GM04504 (cell line): ENCODE measurements at places on chromosomes 7 and 10.
A peak's percentile ranks its signal among the peaks of the same experiment; 100 is the strongest.

- DNase-seq = no peak
These were observed 130.1 kb upstream of the MDFIC start for GRCh38 chr7:114791771-114792170.

GRCh38 chr10:107971973-107972372 lies 807.5 kb upstream of the SORCS1 start:
- DNase-seq = peak; percentile 40

GRCh38 chr7:124738639-124739038 lies 27.0 kb downstream of the GPR37 start:
- DNase-seq = no peak

DNA sequence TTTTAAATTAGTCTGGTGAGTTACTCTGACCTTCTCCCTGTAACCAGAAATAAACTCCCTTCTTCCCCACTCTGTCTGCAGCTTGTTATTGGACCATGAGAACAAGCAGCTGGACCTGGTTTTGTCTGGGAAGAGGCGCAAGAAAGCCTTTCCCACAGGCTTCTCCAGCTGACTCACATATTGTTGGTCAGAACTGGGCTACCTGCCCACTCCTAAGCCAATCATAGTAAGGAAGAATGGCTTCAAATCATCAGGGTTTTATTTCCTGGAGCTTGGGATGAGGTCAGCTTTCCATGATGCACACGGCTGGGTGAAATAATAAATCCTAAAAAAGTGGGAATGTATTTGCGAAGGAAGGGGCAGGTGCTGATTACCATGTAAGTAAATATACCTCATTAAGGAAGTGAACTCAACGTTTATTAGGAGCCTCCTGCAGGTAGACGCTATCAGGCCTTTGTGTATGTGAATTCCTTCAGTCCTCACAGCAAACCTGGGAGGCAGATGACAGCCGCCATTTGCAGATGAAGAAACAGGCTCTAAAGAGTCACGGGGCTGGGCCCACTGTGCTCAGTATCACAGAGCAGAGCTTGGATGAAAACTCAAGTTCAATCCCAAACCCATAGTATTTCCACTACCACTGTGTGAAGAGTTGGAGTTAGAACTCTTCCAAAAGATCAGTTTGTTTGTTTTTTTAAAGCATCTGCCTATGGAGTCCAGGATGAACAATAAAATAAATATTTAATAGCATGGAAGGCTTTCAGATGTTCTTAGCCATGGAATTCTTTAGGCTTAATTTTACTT lies 32.8 kb downstream of the IL15RA start:
- DNase-seq = peak; percentile 100

DNA sequence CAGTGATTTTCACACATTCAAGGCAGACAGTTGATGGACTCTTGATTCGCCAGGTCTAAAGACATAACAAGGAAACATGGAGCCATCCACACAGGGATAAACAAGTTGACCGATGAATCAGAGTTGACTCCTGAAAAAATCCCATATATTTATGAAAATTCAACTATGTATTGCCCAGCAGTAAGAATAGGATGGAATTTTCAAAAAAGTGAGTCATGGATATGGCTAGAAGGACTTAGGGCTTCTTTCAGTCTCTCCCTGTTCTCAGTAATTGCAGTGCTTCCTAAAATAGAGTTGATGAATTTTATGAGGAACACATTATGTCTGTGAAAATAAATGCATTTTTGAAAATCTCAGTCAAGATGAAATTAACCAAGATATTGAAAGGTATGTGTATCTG lies 301.2 kb downstream of the PLXDC2 start:
- DNase-seq = no peak
